Progenitor cell of endocrine pancreas (in vitro differentiated cells): ENCODE measurements at places on chromosomes 13 and 19. TPM values are rescaled to one million over a fixed set of nuclear protein-coding genes. Genes with fewer than 3 reads are reported as not detected.

The F2RL3 gene
- total RNA-seq: not detected in 2 replicates

The ABHD17A gene
- 46.5 and 48.8 TPM in 2 replicates for total RNA-seq

The LIM2 gene
- not detected in 2 replicates for total RNA-seq

The ZNF726 gene
- 5.7 and 6.0 TPM in 2 replicates for total RNA-seq

The ETV2 gene
- 1.0 and 1.3 TPM in 2 replicates for total RNA-seq

The TRPC4 gene
- total RNA-seq: 4.2 and 5.3 TPM in 2 replicates

The THAP8 gene
- total RNA-seq: 10.1 and 10.4 TPM in 2 replicates

The MIR17HG gene
- total RNA-seq: 13.8 and 14.0 TPM in 2 replicates

The SKA3 gene
- total RNA-seq: 14.3 and 16.2 TPM in 2 replicates

The KIR2DL1 gene
- total RNA-seq: not detected in 2 replicates

The ANGPTL4 gene
- 0.77 and 1.1 TPM in 2 replicates for total RNA-seq

The COX7A1 gene
- total RNA-seq: not detected in 2 replicates

The LAIR1 gene
- not detected in 2 replicates for total RNA-seq

The NLRP5 gene
- total RNA-seq: not detected in 2 replicates

The TTC9B gene
- not detected in 2 replicates for total RNA-seq

The CRYL1 gene
- 10.9 and 11.7 TPM in 2 replicates for total RNA-seq

The ATP7B gene
- 59.4 and 63.2 TPM in 2 replicates for total RNA-seq

The OR7A5 gene
- not detected in 2 replicates for total RNA-seq

The FXYD1 gene
- not detected in 2 replicates for total RNA-seq

The NDUFA13 gene
- 346 and 347 TPM in 2 replicates for total RNA-seq

The ATP8B3 gene
- 3.7 and 4.1 TPM in 2 replicates for total RNA-seq

The ECSIT gene
- 36.1 and 38.5 TPM in 2 replicates for total RNA-seq

The SLC25A41 gene
- total RNA-seq: 1.4 and 1.5 TPM in 2 replicates

The CYP4F12 gene
- total RNA-seq: not detected in 2 replicates

The SAE1 gene
- 172 and 173 TPM in 2 replicates for total RNA-seq

The RFPL4A gene
- total RNA-seq: not detected in 2 replicates

The VSTM2B gene
- total RNA-seq: not detected in 2 replicates
